Cardiac ventricle fibroblast (primary cell): ENCODE measurements at places on chromosomes 5 and 9. TPM values are rescaled to one million over a fixed set of nuclear protein-coding genes. Genes with fewer than 3 reads are reported as not detected.

FST gene
- 10.0 and 10.8 TPM in 2 replicates for total RNA-seq

PCA3 gene
- total RNA-seq = not detected in 2 replicates

PRRT1B gene
- not detected in 2 replicates for total RNA-seq

KIF12 gene
- not detected in 2 replicates for total RNA-seq

SARDH gene
- total RNA-seq = 11.6 and 16.3 TPM in 2 replicates

ADCY2 gene
- total RNA-seq = not detected in 2 replicates
